ENCODE measurements at places on chromosomes 16 and 17.

- DNase-seq = no peak
- H3K27ac ChIP-seq = peak overlapping the region; percentile 97
- H3K4me1 ChIP-seq = peaks cover 60% of the 10 kb centered on the region
- peaks cover 25% of the 10 kb centered on the region for H3K36me3 ChIP-seq
- peak overlapping the region; percentile 86 for H3K4me3 ChIP-seq
Observed at GRCh38 chr16:10744370-10745030, 858 bp downstream of the NUBP1 start.

DNA sequence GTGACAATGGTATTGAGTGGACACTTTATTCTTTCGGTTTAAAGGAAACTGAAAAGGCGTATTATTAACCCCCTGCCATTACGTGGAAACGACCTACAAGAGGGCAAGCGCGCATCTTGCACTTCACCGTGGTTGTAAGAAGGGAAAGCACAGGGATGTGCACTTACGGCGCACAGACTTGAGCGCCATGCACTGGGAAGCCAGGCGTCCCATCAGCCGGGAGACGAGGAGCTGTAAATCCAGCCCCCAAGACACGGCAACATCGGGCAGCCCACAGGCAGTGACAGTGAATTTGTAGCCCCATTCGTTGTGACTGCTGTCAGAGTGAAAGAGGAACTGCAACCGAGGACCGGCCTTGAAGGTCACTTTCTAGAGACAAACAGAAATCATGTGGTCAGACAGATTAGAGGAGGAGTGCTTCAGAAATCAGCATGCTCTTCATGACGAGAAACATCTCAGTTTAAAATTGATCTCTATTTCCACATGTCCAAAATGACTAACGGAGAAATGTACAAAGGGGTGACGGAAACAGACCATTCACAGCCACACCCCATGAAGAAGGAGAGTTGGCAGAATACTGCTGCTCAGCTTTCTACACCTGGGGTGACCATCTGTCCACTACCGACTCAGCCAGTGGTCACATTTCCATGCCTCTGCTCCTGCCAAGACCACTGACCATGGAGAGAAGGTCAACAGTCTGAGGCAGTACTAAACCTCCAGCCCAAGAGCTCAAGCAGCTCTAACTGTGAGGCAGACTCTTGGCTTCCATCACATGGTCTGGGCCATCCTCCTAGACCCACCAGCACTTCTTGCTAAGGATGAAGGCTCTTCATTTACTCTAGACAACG, 68.6 kb downstream of the ZZEF1 start:
- H3K36me3 ChIP-seq = peaks cover 76% of the 10 kb centered on the region
- H3K4me1 ChIP-seq = peaks cover 1% of the 10 kb centered on the region
- no peak for DNase-seq
- no peaks in the 10 kb centered on the region for H3K27me3 ChIP-seq

DNA sequence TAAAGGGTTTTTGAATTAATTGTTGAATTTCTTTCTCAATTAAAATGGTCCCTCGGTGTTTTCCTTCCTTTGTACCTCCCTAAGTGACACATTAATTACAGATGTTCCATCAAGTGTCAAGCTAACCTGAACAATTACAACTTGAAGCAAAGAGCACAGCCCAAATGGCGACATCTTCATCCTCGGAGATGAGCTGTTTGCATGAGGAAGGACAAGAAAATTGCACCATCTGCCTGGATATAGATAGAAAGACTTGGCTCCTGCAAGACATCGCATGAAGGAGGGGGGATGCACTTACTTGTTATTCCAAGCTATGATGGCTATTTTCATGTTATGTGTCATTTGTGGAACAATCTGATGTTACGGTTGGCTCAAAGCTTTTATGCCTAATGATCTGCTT, 86.4 kb upstream of the ZKSCAN2 start:
- no peaks in the 10 kb centered on the region for H3K36me3 ChIP-seq
- H3K27me3 ChIP-seq = no peaks in the 10 kb centered on the region
- no peak for DNase-seq
- no peak overlapping the region for H3K27ac ChIP-seq

GRCh38 chr16:84449156-84450140, 55.0 kb downstream of the MEAK7 start:
- H3K4me3 ChIP-seq = no peak overlapping the region
- DNase-seq = no peak
- no peaks in the 10 kb centered on the region for H3K4me1 ChIP-seq
- peaks cover 3% of the 10 kb centered on the region for H3K27me3 ChIP-seq
- H3K27ac ChIP-seq = no peak overlapping the region

DNA sequence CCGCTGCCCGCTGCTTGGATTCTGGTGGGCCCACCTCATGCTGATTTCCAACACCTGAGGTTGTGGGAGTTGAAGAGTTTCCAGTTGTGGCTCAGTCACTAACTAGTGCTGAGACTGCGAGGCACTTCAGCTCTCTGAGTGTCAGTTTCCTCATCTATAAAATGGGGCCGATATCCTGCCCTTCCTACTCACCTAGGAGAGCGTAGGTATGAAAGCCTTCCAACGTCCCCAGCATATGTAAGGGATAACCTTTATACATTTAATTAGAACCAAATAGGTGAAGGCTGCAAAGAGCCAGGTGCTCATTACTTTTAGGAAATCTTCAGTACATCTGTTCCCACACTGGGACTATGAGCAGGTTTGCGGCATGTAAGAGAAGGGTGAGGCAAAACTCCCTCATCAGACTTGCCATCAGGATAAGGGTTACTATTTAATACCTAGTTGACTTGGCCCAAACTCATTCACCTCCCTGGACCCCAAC, 782 bp upstream of the KIF18B start:
- no peaks in the 10 kb centered on the region for H3K27me3 ChIP-seq
- peak overlapping the region; percentile 88 for H3K27ac ChIP-seq
- H3K4me3 ChIP-seq = peak overlapping the region; percentile 96
- DNase-seq = no peak

DNA sequence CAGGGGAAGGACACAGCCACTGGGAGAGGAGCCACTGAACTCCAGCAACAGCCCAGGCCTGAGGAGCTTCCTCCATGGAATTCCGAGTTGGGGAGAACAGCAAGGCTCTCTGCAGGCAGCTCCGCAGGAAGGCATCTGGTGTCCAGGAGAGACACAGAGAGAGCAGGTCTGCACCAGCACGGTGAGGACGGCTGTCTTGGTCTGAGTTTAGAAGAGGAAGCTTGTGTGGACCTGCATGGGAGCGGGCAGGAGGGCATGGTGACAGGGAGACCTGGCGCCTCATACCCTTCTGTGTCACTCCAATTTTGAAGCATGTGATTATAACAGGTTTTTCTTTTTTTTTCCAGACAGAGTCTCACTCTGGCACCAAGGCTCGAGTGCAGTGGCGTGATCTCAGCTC, 6.4 kb downstream of the SLC38A10 start:
- DNase-seq = no peak
- H3K4me1 ChIP-seq = peaks cover 78% of the 10 kb centered on the region
- H3K4me3 ChIP-seq = no peak overlapping the region
- peak overlapping the region; percentile 83 for H3K27ac ChIP-seq

Measured in activated CD4-positive, alpha-beta memory T cell treated with anti-CD3 and anti-CD28 coated beads, Interleukin-2, amount 10 ng/mL, durations not matched to agents 7 days and 5 days (primary cell).